ENCODE measurements at places on chromosomes 5 and 9.

DNA sequence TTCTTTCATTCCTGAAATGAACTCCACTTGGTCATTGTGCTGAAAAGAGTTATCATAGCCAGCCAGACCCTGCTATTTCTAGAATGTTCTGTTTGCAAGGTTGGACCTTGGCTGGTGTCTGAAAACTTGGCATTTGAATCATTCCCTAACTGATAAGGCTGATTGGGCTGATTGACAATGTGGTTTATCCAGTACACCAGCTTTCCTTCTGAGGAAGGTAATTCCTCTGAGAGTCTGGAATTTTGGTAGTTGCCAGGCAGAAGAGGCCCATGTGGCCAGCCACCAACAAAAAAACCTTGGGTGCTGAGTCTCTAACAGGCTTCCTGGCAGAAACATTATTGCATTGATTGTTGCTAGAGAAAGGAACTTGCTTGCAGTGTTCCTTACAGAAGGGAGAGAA is 15.3 kb downstream of the SEC61B start:
- no peak for DNase-seq

DNA sequence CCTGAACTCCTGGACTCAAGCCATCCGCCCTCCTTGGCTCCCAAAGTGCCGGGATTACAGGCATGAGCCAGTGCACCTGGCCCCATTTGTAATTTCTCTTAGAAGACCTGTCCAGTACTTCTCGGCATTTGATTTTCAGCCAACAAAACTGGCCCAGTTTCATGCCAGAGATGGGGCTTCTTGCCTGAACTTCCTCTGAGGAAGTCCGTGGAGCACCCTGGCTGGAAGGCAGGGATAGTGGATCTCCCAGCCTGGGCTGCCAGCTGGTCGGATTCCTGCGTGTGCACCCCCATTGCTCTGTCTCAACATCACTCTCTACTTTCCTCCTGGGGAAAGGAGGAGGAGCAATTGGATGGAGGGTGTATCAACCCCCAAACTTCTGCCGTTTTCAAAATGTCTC is 39.0 kb downstream of the FAM78A start:
- DNase-seq: no peak

DNA sequence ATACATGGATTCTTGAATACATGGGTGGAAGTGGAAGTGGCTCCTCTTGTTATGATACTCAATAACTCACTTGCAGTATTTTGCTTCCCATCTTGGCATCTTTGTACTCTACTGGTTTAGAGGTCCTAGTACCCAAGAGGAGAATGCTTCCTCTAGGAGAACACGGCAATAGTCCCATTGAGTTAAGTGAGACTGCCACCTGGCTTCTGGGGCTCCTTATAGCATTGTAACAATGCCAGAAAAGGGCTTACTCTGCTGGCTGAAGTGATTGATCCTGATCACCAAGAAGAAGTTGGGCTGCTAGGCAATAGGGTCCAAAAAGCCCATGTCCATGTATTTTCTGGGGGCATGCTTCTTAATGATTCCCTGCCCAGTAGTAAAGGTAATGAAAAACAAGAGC is 627.6 kb upstream of the SGCD start:
- no peak for DNase-seq

GRCh38 chr9:90459321-90459720 is 183.3 kb downstream of the DIRAS2 start:
- no peak for DNase-seq

DNA sequence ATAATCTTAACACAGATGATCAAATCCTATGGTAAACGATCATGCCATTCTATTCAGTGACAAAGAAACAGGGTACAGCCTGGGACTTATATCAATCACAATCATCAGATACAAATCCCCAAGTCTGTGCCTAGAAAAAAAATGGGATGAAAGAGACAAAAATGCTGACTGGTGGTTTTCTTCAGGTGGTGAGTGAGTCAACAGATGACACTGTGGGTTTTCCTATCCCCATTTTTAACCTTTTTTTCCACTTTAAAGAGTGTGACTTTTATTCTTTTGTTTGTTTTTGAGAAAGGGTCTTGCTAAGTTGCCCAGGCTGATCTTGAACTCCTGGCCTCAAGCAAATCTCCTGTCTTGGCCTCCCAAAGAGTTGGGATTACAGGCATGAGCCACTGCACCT is 3.2 kb downstream of the CIZ1 start:
- no peak for DNase-seq

GRCh38 chr5:129113867-129114266 is 19.3 kb downstream of the ISOC1 start:
- no peak for DNase-seq

GRCh38 chr9:114149765-114150340 is 5.5 kb upstream of the COL27A1 start:
- no peak for DNase-seq

- DNase-seq: no peak
Measured at GRCh38 chr9:88652876-88653275, 117.9 kb downstream of the NXNL2 start.

DNA sequence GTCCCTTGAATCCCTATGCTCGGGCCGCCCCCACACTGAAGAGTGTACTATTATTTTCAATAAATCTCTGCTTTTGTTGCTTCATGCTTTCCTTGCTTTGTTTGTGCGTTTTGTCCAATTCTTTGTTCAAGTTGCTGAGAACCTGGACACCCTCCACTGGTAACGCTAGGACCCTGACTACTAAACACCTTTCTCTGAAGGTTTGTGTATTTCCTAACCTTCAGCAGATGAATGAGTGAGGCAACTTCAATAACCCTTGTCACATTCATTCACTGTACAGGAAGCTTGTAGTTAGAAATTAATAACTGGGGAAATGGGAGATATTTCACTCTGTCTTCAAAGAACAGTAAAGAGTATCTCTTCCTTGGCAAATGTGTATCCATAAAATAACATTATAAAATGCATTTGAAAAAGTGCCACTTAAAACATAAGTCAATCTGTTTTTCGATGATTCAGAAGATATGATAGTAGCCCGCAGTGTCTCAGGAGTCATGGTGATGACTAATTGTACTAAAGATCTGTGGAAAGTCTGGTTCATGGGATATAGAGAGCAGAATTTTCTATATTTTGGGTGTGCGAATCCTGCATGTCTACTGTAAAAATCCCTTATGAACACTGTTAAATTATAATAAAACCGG is 43.2 kb upstream of the ANKH start:
- no peak for DNase-seq

DNA sequence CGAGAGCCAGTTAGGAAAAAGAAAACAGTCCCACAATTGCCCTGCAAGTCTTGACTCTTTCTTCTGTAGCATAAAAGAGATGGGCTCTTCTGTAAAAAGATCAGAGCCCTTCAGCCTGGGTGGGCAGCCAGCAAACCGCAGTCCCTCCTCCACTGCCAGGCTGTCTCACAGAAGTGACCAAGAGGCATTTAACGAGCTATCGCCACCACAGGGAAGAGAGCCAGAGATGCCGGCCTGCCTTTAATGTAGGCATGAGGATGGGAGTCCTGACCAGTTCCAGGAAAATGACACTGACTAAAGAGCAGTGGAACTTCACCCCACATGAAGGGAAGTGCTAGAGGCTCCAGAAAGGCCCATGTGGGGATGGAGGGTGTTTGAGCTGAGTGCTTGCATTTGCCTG is 264.6 kb downstream of the NDUFS4 start:
- no peak for DNase-seq

Data from stimulated activated effector memory CD8-positive, alpha-beta T cell treated with anti-CD3 and anti-CD28 coated beads, Interleukin-12 subunit alpha, Interleukin-12 subunit beta, amount 100 ng/mL, for 72 hours (primary cell).